ENCODE measurements at places on chromosomes 11 and 22.
A peak's percentile ranks its signal among the peaks of the same experiment; 100 is the strongest.

DNA sequence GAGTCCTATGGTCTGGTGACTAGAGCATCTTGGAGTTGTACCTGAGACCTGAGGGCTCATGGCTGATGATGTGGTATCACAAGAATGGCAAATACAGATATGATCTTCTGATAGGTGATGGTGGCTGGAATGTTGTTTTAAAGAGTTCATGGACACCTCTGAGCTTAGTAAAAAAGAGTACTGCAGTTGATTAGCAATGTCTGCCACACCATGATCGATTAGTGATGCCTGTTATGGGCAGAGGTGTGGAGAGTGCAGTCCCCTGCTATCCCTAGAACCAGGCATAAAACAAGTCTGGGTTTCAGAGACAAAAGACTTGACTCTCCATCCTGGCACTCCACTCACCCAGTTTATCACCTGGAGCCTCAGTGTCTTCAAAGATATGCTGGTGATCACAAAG lies 1.4 kb upstream of the BATF2 start:
- no peak for DNase-seq

DNA sequence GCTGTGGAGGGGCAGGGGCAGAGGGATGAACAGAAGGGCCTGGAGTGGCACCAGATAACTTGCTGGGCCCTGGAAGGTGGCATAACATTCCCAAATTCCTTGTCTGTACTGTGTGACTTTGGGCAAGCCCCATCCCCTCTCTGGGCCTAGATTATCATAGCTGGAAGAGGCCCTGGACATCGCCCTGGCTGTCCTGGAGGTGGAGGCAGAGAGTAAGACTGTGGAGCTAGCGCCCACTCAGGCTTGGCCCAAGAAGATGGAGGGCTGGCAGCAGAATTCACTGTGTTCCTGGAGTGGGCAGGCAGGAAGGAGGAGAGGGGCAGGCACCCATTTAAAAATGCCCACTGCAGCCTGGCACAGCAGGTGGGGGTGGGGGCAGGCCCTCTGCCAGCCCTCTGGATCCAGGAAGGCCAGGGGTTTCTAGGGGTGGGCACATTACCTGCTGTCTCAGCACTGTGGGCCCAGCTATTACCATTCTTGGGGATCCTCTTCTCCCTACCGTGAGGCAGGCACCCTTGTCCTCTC lies 22.6 kb downstream of the ARHGEF17 start:
- no peak for DNase-seq

DNA sequence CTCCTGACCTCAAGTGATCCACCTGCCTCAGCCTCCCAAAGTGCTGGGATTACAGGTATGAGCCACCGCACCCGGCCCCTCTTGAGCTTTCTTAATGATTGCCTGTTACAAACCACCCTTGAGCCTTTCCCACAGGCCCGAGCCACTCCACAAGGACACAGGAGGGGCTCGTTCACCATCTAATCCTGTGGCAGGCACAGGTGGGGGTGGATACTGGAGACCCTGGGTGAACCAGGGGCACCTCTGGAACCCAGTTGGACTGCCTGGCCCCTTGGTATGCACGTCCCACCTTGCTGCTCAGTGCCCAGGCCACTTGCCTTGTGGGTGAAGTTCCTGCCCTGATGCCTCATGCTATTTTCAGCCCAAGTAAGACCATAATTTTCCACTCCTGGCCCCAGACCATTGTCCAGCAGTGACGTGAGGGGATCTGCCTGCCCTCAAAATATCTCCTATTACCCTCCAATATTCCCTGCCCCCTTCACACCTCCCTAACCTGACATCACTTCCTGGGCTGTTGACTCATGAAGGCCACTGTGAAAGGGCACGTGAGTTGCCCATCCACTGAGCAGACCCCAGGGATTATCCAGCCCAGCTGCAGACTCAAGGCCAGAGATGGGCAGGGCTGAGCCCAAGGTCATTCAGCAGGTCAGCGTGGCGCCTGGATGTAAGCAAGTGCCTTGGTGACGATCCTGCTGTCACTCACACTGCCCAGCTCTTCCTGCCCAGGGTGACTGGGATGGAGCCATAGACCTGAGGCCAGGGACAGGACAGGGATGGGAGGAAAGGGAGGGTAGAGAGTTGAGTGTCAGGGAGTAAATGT lies 19.6 kb downstream of the P2RY2 start:
- no peak for DNase-seq

DNA sequence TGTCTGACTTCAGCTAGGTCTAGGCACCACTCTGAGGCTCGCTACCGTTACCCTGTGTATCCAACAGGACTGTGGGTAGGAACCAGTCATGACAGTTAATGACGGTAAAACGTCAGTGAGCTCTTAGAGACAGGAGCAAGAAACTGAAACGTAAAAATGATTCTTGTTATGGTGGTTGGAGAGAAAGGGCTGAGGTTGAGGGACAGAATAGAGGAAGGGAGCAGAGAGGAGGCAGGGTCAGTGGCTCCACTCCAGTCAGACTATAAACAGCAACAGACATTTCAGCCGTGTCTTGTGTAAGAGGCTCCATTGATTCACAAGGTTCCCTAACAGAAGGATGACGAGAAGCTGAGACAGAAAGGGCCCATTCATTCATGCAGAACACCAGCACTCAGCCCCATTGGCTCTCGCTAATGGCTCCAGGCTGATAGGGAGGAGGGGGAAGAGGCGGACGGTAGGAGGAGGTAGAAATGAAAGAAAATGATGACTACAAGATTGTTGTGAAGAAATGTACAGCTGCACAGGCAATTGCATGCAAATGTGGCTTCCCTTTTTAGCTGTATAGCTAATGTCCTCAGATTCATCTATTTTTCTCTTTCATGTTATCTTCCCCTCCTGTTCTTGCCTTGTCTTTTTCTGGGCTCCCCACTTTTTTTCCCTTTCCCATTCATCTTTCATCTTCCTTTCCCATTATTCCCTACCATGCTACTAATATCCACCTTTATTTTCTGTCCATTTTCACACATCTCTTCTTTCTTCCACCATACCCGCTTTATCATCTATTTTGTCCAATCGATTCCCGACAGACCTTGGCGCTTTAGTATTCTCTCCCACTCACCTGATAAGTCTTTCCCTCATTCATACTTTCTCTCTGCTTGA lies 34.3 kb downstream of the ETS1 start:
- peak; percentile 76 for DNase-seq

DNA sequence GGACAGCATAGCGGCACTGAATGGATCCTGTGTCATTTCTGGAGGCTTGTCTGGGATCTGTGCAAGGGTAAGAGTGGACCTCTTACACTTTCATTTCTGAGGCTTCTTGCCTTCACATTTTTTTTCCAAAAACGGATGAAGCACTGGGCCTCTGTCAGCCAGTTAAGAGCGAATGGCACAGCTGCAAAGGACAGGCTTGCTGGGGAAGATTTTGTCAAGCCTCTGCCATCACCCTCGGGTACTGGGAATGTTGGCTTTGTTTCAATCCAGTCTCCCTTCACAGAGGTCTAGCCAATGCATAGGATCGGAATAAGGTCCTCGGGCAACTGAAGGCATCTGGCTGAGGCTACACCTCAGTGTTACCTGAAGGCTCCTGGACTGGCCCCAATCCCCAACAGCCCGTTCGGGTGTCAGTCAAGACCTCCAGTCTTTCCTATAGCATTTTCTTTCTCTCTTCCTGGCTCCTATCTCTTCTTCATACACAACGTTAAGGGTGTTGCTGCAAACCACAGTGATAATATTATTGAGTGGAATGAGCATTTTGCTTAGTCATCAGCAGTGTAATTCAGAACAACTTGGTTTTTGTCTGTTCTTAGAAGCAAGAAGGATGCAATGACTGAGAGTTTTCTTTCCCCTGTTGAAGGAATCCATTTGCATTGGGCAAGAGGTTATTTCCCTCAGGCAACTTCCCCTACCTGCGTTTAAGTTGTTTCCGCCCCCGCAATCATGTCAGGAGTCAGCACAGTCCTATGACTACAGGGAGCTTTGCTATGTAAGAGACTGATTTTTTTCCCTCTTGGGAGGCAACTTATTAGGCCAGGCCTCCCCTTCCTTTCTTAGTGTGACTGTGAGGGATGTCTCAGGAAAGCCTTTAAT lies 22.8 kb downstream of the NPAT start:
- no peak for DNase-seq

DNA sequence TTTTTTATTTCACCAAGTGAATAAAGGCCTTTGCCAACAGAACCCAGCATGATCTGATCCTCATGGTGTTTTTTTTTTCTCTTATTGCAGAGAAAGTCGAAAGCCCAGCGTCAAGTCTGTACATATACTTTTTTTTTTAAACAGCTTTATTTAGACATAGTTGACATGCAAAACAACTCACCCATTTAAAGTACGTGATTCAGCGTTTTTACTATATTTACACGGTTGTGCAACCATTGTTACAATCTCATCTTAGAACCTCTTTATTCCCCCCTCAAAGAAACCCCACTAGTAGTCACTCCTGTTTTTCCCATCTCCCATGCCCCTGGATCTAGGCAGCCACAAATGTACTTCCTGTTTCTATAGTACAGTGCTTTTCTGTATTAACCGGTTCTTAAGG lies 20.6 kb upstream of the AP1B1 start:
- DNase-seq = no peak

- no peak for DNase-seq
Observed at GRCh38 chr22:29484642-29485041, 4.6 kb downstream of the NEFH start.

DNA sequence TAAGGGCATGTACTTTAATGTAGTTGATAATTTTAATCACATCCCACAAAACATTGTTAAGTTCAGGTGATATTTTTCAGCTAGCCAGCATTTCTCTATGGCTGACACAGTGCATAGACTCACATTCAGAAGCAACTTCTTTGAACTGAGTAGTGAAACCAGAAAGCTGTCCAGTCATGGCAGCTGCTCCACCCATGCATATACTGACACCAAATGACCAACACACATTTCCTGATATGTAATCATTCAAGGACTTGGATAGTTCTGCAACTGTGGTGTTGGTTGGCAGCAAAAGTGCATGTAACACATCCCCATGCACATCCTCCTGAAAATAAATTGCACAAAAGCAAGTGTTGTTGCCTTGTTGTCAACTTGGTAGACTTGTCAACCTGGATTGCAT lies 39.7 kb downstream of the CALCA start:
- no peak for DNase-seq

DNA sequence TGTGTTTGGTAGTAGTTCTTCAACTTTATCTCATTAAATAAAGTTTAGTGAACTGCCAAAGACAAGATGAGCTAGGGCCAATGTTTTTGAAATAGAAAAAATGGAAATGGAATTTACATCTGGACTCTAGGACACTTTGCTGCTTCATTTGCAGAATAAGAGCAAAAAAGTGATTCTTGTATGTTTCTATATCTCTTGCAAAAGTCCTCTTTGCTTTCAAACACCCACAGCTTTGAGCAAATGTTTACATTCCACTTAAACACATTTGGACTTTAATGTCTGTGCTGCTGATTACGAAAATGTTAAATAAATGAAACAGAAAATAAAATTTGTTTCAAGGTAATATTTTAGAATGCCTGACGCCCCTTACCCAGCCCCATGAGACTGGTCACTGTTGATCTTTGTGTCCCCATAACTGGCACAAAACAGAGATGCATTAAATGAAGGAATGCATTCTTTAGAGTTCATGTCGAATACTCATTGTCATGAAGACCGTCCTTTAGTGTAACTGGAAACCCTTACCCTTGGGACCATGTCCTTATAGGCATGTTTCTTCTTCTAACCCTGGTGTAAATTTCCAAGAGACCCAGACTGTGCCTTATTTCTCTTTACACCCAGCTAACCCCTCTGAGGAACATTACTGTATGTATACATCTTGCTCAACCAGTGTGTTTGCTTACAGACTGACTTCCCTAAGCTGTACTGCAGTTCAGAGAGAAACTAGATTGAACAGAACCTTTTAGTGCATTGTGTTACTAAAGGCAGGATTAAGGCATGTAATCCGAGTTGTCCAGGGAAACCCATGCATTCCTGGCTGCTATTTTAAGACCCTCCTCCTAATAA lies 199.7 kb downstream of the NAV2 start:
- no peak for DNase-seq

- peak; percentile 66 for DNase-seq
Observed at GRCh38 chr11:33773987-33774735, at the start of gene FBXO3. Gene FBXO3, minus strand, starts transcription at chr11:33774520. Its CDS starts 23 bp downstream, at chr11:33774497.

DNA sequence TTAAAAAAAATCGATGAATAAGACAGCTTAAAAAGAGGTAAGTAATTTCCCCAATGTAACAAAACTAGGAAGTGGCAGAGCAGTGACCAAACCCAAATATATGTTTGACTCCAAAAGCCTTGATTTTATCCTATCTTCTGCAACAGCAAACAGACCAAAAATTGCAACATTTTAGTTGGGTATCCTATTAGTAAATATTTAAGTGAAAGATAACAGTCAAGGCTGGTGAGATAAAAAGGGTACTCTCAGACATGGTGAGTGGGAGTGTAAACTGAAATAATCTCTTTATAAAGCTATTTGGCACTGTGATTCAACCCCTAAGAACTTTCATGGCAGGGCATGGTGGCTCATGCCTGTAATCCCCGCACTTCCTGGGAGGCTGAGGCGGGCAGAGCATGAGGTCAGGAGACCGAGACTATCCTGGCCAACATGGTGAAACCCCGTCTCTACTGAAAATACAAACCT lies 1.9 kb upstream of the RDX start:
- DNase-seq = no peak

DNA sequence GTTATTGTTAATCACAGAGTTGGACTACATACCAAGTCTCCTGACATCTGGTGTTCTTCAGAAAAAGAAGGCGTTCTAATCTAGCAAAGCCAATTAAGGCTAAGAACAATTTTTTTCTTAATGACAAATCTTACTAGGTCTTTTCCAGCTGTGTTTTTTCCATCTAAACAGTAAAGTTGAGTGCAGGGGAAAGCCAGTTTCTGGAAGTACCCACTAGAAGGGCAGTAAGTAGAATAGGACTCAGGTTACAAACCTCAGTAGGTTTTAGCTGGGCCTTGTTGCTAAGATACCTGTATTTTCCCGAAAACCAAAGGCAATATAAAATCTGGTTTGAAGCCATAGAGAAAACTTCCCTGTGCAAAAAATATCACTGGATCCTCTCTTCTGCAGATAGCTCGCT lies 351.9 kb downstream of the ETS1 start:
- DNase-seq = no peak
